ENCODE measurements at places on chromosomes 4 and X. TPM values are rescaled to one million over a fixed set of nuclear protein-coding genes. Genes with fewer than 3 reads are reported as not detected.

RBMX2 gene
- 21.7 TPM for total RNA-seq

XG gene
- 5.1 TPM for total RNA-seq

ABCG2 gene
- 0.60 TPM for total RNA-seq

GPR173 gene
- 0.28 TPM for total RNA-seq

UGT2B15 gene
- total RNA-seq: 1.2 TPM

Measured in airway epithelial cell (primary cell).